ENCODE measurements at places on chromosomes 16 and 17. TPM values are rescaled to one million over a fixed set of nuclear protein-coding genes. Genes with fewer than 3 reads are reported as not detected.

DNA sequence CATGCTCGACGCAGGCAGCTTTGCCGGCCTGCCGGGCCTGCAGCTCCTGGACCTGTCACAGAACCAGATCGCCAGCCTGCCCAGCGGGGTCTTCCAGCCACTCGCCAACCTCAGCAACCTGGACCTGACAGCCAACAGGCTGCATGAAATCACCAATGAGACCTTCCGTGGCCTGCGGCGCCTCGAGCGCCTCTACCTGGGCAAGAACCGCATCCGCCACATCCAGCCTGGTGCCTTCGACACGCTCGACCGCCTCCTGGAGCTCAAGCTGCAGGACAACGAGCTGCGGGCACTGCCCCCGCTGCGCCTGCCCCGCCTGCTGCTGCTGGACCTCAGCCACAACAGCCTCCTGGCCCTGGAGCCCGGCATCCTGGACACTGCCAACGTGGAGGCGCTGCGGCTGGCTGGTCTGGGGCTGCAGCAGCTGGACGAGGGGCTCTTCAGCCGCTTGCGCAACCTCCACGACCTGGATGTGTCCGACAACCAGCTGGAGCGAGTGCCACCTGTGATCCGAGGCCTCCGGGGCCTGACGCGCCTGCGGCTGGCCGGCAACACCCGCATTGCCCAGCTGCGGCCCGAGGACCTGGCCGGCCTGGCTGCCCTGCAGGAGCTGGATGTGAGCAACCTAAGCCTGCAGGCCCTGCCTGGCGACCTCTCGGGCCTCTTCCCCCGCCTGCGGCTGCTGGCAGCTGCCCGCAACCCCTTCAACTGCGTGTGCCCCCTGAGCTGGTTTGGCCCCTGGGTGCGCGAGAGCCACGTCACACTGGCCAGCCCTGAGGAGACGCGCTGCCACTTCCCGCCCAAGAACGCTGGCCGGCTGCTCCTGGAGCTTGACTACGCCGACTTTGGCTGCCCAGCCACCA is 9.7 kb downstream of the VASN start:
- no peak for DNase-seq

DNA sequence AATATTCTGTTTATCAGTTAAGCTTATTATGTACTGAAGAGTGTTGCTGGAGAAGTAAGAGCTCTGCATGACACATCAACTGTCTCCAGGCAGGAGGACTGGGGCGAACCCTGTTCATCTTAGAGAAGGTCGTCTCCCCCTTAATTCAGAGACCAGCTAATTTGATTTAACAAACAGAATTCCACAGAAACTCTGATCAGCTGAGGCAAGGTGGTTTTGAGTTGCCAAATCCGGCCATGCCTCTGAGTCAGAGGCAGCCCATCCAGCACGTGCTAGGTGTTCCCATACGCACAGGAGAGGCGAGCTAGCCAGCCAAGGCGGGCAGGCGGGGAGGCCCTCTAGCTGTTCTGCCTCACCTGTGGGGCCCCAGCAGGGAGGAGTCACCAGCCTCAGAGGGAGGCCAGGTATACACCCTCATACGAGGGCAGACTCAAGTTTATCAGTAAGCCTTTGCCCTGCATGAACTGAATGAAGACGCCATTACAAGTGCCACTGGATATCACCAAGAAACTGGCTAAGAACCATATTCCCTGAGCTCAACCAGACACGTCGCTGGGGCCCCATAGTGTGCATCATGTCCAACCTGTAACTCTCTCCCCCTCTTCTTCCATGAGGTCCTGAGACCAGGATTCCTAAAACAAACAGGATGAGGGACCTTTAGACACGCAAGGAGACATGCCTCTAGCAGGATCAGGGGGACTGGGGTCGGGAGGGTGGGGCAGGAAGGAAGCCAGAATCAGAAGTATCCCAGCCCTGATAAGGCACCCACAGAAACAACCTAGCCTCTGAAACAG is 25.7 kb downstream of the STAT5A start:
- DNase-seq: peak; percentile 70

- DNase-seq: peak; percentile 37
Measured at GRCh38 chr17:77959126-77959925, 823 bp downstream of the TNRC6C start.

- DNase-seq: no peak
Measured at GRCh38 chr16:76278980-76279379, 1.8 kb downstream of the CNTNAP4 start.

ABAT gene
- polyA plus RNA-seq: 37.4 TPM

TXNL4B gene
- polyA plus RNA-seq: 10.5 TPM

ARL4D gene
- 8.3 TPM for polyA plus RNA-seq

CPHXL2 gene
- polyA plus RNA-seq: not detected

TRIM25 gene
- polyA plus RNA-seq: 12.6 TPM

CFAP97D1 gene
- polyA plus RNA-seq: not detected

GHDC gene
- 10.5 TPM for polyA plus RNA-seq

C16orf86 gene
- 0.57 TPM for polyA plus RNA-seq
